Effector memory CD4-positive, alpha-beta T cell (primary cell): ENCODE measurements at places on chromosomes 7 and 10.

- DNase-seq = no peak
These were observed 24.3 kb downstream of the RGR start for GRCh38 chr10:84269162-84269561.

- DNase-seq = no peak
These were observed 157.3 kb upstream of the PPP2R2D start for GRCh38 chr10:131743190-131744151.

GRCh38 chr10:89946106-89946505 is 244.7 kb downstream of the KIF20B start:
- no peak for DNase-seq

GRCh38 chr10:30228417-30229036 is 120.6 kb downstream of the MTPAP start:
- DNase-seq = no peak

DNA sequence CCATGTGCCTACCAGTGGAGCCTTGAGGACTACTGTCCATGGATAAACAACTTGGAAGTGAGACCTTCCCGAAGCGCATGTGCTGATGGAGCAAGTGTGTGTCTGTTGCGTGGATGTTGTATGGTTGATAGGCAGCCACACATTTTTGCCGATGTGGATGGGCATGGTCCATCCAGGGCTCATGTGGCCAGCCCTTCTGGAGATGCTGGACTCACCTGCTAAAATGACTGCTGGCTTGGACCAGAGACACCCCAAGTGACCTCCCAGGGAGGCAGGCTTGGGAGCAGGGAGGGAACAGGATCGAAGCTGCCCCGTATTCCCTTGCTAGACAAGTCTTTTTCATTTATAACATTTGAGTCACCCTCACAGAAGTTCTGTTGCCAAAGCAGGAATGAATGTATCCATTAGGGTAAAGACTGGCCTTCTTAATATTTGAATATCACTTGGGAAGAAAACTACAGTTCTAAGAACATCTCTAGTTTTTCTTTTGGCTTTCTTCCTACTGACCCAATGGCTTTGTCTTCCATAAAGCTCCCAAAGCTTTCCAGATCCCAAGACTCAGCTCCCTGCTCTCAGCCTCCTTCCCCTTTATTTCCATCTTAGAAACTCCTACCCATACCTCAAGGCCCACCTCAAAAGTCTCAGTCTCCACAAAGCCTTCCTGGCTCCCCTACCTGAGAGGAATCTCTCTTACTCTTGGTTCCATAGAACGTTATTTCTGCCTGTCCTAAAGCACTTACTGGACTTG is 3.0 kb downstream of the PTPRE start:
- DNase-seq = no peak

- no peak for DNase-seq
These were observed 89.7 kb downstream of the NKX6-2 start for GRCh38 chr10:132696204-132696603.

DNA sequence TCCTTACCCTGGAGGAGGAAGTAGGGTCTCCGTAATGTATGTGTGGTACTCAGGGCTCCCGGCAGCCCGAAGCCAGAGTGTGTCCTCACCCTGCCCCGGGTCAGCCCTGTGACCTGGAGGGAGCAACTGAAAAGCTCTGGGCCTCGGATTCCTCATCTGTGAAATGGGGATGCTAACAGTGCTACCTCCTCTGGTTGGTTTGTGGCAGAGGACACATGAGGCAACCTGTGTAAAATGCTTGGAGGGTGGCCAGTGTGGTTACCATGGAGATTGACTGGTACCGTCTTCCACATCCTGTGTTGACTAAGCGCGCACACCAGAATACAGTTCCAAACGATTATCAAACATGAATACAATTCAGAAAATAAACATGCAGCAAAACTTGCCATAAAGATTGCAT is 163.8 kb upstream of the KLF6 start:
- peak; percentile 71 for DNase-seq

GRCh38 chr7:105885387-105886111 is 9.2 kb upstream of the ATXN7L1 start:
- no peak for DNase-seq

DNA sequence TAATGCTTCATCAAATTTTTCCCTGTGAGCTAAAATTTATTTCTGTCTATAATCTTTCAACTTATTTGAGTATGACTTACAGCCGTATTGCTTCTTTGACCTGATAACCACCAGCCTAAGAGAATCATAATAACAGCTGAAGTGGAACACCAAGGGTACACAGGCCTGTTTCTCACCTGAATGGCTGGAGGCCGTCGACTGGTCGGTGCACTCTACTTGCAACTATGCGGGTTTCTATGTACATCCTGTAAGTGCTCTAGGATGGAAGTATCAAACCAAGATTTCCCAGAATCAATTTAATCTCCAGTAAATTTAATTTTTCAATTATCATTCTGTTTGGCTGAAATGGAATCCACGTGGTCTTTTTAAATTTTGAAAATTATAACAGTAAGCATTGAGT is 504.8 kb upstream of the PHF14 start:
- DNase-seq = no peak

GRCh38 chr7:156639426-156640256 is 933 bp upstream of the RNF32 start:
- DNase-seq = no peak

DNA sequence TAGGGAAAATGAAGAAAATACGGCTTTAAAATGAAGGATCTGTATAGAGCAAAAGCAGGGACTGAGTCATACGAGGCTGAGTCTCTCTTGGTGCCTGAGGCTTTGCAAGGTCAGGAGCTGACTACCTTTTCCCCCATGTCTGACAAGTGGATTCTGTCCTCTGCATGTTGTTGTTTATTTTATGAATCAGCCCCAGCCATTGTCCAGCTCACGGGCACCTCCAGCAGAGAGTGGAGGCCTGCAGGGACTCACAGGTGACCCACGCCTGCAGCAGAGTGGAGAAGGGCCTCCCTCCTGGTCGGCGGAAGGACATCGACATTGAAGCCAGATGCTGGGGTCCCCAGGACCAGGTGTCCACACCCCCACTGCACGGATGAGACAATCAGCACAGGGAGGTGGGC is 233.9 kb downstream of the WDR37 start:
- no peak for DNase-seq

DNA sequence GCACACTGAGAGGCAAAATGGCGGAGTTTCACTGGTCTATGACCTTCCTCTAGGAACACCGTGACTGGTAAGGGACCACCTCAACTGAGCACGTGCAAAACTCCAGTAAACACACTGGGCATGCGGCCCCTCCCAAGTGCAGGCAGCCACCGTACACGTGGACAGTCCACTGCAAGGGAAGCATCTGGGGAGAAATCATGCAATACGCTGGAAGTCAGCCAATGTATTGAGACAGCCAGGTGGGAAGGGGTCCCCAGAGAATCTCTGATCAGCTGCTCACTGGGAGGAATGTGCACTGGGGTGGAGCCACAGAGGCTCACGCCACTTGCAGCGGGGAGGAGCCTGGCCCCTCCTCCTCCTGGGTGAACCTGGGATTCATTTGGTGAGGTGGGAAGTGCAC is 49.3 kb downstream of the CFAP46 start:
- no peak for DNase-seq

DNA sequence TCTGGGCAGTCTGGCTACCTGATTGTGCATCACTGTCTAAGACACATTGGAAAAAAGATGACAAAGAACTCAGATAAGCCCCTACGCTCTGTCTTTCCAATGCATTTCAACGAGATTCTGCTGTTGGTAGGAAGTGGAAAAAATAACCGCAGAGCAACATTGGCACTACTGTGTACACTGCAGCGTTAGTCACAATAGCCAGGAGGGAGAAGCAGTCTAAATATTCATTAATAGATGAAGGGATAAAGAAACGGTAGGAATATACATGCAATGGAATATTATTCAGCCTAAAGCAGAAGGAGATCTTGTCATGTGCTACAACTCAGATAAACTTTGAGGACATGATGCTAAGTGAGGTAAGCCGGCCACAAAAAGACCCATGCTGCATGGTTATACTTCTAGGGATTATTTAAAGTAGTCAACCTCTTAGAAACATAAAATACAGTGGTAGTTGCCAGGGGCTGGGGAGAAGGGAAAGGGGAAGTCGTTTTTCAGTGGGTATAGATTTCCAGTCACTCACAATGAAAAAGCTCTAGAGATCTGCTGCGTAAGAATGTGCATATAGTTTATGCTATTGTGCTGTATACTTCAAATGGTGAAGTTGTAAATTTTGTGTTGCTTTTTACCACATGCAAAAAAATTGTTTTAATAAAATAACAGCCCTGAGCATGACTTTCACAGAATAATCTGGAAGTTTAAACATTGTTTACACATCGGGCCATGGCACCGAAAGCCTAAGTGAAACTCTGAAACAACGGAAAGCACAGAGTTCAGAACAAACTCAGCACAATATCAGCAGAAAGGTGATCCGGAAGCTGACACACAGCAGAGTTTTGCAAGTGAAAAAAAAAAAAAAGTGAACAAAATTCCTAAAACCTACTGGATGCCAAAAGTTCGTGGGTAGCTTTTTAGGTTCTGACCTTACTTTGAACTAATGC is 40.1 kb downstream of the ELMO1 start:
- DNase-seq = no peak

DNA sequence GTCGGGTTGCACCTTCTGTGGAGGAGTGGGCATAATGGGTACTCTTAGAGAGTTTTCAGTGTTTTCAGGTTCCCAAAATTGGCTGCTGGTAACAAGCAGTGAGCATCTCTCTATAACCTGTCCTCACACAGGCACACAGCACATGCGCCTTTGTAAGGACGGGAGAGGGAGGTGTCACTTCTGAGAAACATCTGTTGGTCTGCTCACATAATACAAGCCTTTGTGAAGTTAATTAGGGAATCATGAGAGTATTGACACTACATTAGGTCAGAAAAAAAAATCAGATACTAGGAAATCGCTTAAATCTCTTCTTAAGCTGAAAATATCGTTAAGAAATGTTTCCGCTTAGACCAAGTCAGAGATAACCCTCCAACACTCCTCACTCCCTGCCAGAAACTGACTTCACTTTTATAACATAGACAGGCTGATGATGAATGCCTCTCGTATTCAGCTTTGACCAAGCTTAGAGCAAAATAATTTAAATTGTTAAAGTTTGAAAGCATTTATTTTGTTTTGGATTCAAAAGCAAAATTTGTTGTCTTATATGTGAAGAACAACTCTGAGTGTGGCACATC is 769.7 kb downstream of the TNS3 start:
- no peak for DNase-seq
